ENCODE measurements at places on chromosomes 6 and 20.
A peak's percentile ranks its signal among the peaks of the same experiment; 100 is the strongest.

DNA sequence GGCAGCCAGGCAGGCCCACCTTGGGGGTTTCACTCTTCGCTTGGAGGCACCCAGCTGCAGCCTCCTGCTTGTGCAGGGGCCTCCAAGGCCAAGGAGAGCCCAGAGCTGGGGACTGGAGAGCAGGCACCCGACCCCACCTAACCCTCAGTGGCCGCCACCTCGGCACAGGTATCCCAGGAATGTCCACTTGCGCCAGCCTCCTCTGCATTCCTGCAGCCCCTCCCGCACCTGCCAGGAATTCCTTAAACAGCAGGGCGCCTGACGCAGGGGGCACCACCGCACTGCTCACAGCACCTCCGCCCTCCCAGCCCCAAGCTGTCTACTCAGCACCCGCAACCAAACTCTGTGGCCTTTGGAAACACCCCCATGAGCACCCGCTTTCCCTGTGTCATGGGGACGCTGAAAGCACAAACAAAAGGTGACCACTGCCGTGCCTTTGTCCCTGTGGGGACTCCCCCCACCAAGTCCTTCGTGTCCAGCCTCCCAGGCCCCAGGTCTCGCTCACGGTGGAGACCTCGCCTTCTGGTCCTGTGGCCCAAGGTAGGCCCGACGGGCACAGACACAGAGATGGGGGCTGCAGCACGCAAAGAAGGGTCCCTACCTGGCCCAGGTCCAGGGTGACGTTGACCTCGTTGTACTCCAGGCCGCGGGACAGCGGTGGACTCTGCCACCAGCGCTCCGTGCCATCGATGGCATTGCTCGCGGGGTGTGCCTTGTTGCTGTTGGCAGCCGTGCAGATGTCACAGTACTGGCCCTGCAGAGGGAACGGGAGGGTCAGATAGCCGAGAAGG lies 5.1 kb downstream of the LAMA5 start:
- no peak for DNase-seq

DNA sequence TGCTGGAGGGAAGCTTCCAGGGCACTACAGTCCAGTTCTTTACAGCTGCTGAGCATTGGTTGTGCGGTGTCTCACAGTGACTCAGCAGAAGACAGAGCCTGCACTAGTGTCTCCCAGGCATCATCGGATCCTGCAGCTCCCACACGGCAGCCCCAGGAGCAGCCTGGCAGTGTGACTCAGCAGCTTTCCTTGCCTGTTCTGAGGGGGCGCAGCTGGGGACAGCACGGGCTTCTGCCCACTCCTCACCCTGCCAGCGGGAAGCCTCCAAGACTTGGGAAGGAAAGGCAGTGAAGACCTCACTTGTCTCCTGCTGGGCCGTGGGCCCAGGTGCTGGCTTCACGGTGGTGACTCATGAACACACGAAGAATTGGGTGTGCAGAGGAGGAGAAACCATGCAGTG lies 165.4 kb downstream of the SYNDIG1 start:
- DNase-seq = no peak

DNA sequence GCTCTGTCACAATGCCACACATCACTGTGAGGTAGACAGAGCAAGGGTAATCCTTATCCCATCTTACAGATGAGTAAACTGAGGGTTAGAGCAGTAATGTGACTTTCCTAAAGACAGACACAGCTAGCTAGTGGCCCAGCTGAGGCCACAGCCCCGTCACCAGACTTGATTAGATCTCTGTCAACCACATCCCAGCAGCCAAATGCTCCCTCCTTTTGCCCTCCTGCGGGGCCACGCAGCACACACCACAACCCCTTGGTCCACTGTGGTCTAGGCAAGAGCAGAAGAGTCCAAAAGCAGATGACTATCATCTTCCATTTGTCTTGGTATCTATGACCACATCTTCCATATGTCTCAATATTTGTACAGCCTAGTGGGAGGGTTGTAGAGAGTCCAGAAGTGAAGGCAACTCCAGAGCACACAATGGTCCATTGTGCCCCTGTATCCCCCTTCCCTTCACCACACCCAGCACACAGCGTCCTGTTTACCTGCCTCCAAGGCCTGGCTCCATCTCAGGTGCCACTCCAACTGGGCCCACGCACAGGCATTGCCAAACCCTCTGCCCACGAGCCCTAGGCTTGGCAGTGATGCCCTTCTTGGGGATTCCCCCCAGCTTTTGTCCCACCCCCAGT lies 47.1 kb upstream of the FOXP4 start:
- no peak for DNase-seq

DNA sequence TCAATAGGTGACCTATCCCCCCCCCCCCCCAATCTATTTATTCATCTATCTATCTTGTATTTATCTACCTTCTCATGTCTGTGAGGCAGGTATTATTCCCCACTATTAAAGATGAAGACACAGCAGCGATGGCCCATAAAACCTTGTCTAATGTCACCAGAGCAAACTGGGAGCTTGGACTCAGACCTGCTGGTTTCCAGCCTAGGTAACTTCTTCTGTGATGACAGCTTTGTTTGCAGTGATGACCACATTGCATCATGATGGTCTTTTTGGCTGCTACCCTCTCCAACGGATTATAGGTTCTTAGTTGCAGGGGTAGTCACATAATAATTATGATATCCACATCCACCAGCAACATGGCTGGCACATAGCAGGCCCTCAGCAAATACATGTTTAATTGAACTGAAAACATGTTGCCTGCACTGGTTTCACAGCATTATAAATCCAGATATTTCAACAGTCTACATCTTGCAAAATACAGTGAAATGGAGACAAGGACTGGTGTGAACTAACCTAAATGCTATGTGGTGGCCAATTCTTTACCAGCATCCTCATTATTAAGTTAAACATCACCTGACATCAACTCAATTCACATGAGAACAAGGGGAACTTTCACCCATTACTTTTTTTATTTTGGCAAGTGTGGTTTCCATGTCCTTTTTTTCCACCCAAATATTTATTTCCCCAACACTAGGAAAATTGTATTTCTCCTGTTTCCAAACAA lies 712.5 kb upstream of the NRSN1 start:
- no peak for DNase-seq

DNA sequence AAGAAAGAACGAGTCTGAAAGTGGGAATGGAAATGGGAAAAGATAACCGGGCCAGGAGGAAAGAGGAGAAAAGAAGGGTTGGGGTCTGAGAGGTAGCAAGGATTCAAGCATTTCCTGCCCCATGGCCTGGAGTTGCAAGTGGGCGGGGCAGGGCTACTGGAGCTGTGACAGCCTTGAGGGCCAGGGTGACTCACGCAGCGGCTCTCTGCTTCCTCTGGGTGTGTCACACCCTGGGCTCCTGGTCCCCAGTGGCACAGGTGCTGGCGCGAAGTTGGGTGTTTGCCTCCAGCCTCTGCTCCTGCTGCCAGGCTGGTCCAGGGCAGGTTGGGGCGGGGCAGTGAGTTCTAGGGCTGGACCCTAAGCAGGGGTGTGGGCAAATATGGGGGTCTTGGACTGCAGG lies 3.3 kb upstream of the ULBP3 start:
- DNase-seq = peak; percentile 36

- no peak for DNase-seq
Measured at GRCh38 chr20:50121858-50122271, 8.9 kb upstream of the UBE2V1 start.

GRCh38 chr6:111201764-111202163 lies 114.5 kb downstream of the SLC16A10 start:
- no peak for DNase-seq

- DNase-seq = no peak
Measured at GRCh38 chr20:54554006-54554405, 78.6 kb downstream of the DOK5 start.

GRCh38 chr20:56806952-56807517 lies 177.9 kb downstream of the TFAP2C start:
- no peak for DNase-seq

DNA sequence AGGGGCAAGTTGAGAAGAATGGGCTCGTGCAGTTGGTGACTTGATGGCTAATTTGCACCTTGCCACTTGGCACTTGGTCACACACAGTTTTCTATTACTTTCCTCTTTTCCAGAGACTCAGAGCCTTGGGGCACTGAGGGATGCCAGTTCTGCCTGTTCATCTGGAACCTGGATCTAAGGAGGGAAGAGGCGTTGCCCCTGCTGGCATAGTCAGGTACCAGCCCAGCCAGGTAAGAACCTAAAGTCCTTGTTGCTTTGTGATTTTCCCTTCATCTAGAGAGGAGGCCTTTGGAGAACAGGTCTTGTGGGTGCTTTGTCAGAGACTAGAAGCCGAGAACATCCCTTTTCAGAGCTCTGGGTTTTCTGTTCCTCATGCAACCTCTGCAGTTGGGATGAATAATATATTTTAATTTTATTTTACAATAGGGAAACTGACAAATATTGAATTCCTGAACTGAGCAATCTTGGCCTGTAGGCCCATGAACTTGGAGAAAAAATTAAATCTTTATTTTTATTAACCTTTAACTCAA lies 11.4 kb downstream of the SYTL3 start:
- no peak for DNase-seq

- no peak for DNase-seq
Measured at GRCh38 chr20:41902346-41902745, 284.2 kb upstream of the CHD6 start.

GRCh38 chr6:18166312-18167036 lies 11.3 kb downstream of the KDM1B start:
- no peak for DNase-seq

- no peak for DNase-seq
Measured at GRCh38 chr6:20582586-20583443, 48.6 kb downstream of the CDKAL1 start.

DNA sequence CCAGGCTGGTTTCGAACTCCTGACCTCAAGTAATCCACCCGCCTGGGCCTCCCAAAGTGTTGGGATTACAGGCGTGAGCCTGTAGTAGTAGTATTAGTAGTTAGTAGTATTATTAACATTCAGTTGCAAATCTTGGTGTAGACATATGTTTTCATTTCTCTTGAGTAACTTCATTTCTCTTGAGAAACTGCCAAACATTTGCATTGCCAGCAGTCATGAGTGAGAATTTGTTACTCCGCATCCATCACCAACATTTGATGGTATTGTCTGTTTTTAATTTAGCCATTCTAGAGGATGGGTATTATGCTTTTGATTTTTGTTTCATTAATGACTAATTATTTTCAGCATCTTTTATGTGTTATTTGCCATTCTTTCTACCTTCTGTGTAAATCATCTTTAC lies 1.5 kb upstream of the ERVFRD-1 start:
- no peak for DNase-seq

- DNase-seq = no peak
Measured at GRCh38 chr20:52493171-52493721, 301.7 kb upstream of the ZFP64 start.

- no peak for DNase-seq
Measured at GRCh38 chr6:158468666-158469065, 91.2 kb upstream of the TMEM181 start.

- DNase-seq = no peak
Measured at GRCh38 chr6:47076422-47077344, 34.6 kb upstream of the ADGRF1 start.

DNA sequence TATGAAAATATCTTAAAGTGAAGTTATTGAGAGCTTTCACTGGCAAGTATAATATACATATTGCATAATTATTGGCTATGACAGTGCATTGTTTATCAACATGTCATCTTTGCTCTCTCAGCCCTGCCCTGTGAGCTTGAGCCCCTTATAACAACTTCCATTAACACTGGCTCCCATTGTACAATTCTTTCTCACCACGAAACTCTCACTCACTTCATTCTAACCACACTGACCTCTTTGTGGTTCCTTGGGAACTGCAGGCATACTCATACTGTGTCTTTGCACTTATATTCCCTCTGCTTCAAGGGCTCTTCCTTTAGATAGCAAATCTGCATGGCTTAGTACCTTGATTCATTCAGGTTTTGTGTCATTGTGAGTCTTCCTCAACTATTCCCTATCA lies 411.8 kb downstream of the CDKAL1 start:
- DNase-seq = no peak

- DNase-seq = no peak
Measured at GRCh38 chr6:62265906-62266525, 20.0 kb downstream of the KHDRBS2 start.
